ENCODE measurements at places on chromosomes 6 and 20.

- no peak for DNase-seq
Observed at GRCh38 chr20:56964901-56965300, 301.5 kb downstream of the BMP7 start.

- DNase-seq: peak; percentile 93
Observed at GRCh38 chr20:40506537-40506939, 182.5 kb downstream of the MAFB start.

GRCh38 chr20:36336204-36336603 lies 30.1 kb downstream of the DLGAP4 start:
- DNase-seq: no peak

GRCh38 chr6:19731282-19731681 lies 105.9 kb upstream of the ID4 start:
- no peak for DNase-seq

DNA sequence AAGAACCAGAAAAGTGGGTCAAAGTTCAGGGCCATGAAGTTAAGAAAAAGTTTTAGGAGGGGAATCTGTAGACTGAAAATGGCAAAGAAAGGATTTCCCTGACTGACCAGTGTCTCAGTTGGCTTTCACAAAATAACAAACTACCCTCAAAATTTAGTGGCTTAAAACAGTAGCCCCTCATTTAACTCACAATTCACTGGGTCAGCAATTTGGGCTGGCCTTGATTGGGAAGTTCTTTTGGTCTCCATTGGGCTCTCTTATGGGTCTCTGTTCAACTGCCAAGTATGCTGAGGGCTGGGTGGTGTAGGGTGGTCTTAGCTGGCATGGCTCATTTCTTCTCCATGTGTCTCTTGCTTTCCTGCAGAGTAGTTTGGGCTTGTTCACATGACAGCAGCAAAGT lies 161.5 kb downstream of the PLCB4 start:
- DNase-seq: no peak

GRCh38 chr6:12613811-12614210 lies 102.8 kb upstream of the PHACTR1 start:
- no peak for DNase-seq

All from sciatic nerve (tissue), 2 donors.